ENCODE measurements at places on chromosomes 5 and 9.

- DNase-seq: no peak
Measured at GRCh38 chr9:121819428-121820231, 168.2 kb downstream of the DAB2IP start.

DNA sequence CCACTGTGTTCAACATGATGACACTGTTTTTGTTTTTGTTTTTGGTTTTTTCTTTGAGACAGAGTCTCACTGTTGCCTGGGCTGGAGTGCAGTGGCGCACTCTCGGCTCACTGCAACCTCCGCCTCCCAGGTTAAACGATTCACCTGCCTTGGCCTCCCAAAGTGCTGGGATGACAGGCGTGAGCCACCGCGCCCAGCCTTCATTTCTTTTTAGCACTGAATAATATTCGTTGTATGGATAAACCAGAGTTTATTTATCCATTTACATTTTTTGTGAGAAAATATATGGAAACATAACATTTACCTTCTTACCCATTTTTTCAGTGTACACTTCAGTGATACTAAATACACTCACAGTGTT is 4.2 kb downstream of the CARD19 start:
- no peak for DNase-seq

- DNase-seq: no peak
Measured at GRCh38 chr9:93457006-93457405, 3.6 kb upstream of the FAM120AOS start.

GRCh38 chr5:67289763-67290521 is 93.3 kb upstream of the CD180 start:
- DNase-seq: no peak

GRCh38 chr5:173751266-173751600 is 134.8 kb upstream of the BOD1 start:
- DNase-seq: no peak

DNA sequence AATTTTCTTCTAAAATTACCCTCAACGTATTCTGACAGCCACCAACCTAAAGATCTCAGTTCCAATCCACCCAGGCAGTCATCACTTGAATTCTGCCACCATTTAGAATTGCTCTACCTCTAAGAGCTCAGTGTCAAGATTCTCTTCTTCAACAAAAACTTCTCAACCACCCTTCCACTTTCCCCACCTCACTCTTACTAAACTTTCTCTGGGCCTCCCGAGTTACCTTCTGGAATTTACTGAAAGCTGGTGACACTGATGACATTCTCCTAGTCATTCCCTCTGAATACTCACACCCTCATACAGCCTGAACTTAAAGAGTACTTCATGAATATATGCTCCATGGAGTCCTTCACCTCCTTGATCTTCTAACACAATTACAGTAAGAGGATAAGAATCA is 209.5 kb downstream of the TSSK1B start:
- DNase-seq: no peak

DNA sequence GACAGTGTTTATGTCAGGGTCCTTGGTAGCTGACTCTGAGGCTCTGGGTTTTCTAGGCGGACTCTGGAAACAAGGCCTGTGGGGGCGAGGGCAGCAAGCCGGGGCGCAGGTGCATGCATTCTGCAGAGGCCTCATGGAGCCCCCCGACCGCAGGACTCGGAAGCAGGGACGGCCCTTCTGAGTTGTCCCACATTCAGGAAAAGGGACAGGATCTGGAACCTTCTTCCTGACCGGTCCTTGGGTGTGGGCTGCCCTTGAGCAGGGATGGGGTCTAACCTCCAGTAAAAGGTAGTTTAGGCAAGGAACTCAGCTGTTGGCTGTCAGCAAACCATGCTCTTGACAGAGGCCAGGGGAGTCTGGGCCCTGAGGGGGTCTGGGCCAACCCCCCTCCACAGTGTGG is 7.4 kb upstream of the COL5A1 start:
- DNase-seq: no peak

DNA sequence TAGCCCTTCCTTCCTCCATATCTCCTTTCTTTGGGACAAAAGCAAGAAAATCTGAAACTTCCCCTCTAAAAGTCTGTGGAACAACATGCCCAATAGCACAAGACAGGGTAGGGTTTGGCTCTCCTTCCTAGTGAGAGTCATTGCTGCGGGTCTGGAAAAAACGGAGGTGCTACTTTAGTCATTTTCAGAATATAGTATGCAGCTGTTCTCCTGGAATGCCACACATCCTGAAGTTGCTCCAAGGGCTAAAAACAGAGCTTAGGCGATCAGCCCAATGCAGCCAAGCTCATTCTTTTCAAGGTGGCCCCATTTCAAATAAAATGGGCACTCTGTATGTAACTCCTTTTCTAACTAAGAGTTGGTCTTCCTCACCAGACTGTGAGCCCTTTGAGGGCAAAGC is 39.5 kb upstream of the MYOT start:
- DNase-seq: no peak

- no peak for DNase-seq
Measured at GRCh38 chr5:23372177-23372576, 135.2 kb upstream of the PRDM9 start.

- DNase-seq: no peak
Measured at GRCh38 chr9:128245421-128246151, 30.2 kb downstream of the GOLGA2 start.

- no peak for DNase-seq
Measured at GRCh38 chr9:131999692-132000551, 79.7 kb downstream of the MED27 start.

- no peak for DNase-seq
Measured at GRCh38 chr5:128870373-128870772, 94.9 kb upstream of the SLC27A6 start.

DNA sequence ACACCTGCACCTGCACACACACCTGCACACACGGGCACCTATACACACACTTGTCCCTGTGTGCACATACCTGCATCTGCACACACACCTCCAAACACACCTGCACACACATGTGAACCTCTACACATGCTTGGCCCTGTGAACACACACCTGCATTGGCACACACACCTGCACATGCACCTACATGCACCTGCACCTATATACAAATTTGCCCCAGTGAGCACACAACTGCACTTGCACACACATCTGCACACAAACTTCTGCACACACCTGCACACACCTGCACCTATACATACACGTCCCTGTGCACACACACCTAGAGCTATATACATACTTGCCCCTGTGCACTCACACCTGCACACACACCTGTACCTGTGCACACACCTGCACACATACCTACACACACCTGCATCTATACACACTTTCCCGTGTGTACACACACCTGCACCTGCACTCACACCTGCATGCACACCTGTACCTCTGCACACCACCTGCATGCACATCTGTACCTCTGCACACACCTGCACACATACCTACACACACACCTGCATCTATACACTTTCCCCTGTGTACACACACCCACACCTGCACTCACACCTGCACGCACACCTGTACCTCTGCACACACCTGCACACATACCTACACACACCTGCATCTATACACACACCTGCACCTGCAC is 21.5 kb upstream of the LPCAT1 start:
- DNase-seq: no peak

DNA sequence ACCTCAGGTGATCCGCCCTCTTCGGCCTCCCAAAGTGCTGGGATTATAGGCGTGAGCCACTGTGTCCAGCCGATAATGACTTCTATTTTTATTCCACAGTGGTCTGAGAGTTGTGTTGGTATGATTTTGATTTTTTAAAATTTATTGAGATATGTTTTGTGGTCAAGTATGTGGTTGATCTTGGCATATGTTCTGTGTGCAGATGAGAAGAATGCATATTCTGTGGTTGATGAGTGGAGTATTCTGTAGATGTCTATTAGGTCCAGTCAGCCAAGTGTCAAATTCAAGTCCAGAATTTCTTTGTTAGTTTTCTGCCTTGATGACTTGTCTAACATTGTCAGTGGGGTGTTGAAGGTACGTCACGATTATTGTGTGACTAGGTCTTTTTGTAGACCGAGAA is 338.2 kb upstream of the TARS1 start:
- no peak for DNase-seq

DNA sequence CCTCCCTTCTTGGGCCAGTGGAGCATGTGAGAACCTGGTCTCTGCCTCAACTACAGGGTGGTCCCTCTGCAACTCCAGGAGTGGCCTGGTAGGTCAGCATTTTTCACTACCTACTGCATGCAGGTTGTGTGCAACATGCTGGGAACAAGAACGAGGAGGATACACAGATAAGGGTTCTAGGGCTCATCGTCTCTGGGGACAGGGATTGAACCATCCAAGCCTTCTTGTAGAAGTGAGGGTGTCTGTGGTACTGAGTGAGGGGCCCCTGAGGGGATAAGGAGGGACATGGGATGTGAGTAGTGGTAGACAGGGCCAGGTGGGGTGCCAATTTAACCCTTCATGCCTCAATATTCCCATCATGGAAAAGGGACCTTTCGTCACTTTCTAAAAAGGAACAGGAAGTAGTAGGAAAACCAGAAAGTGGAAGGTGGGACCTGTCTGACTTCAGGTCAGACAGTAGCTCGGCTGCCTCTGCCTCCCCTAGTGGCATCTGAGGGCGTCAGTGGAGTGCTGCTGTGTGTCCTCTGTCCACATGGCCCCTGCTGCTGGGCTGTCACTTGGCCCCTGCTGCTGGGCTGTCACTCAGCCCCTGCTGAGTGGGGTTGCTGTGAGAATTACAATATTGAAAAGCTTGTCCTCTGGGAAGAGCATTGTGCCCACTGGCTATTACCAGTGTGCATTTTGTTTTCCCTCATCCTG is 48.6 kb upstream of the RNU6ATAC start:
- DNase-seq: no peak

- no peak for DNase-seq
Measured at GRCh38 chr5:115487756-115488155, 56.8 kb downstream of the FEM1C start.

GRCh38 chr5:126499853-126500342 is 76.7 kb downstream of the GRAMD2B start:
- no peak for DNase-seq

GRCh38 chr5:59231221-59231931 is 648.5 kb downstream of the RAB3C start:
- no peak for DNase-seq

GRCh38 chr5:21711866-21712758 is 1141.0 kb downstream of the CDH12 start:
- no peak for DNase-seq

DNA sequence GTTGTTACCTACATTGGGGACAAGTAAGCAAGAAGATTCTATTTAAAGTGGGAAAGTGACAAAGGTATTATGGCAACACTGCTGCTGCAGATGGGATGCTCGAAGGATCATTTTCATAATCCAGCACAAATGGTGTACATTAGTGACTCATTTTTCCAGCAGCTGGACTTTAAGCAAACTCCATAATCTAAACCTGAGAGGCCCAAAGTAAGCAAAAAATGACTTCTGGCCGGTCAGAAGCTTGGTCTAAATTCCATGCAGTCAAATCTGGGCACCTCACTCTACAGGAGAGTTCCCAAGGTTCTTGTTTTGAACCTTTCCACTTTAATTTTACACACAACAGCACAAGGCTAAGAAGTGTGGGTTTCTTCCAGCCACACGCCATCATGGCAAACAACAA is 43.6 kb upstream of the TRAF1 start:
- DNase-seq: no peak

DNA sequence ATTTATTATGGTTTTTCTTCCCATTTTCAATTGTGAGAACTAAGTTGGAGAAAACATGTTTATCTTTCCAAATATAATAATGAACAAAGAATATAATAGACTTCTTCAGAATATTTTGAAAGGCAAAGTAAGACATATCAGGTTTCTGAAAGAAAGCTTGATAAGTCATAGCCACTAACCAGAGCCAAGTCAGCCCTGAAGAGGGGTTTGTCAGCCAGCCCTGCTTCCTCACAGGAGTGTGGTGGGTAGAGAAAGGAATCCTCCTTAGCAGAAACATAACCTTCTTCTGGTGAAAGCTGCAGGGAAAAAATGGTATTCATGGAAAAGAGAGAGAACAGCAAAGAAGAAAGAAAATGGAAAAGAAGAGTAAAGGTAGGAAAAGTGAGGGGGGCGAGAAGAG is 93.4 kb downstream of the MPDZ start:
- no peak for DNase-seq

- DNase-seq: no peak
Measured at GRCh38 chr9:20671635-20672034, 12.4 kb upstream of the FOCAD start.

GRCh38 chr9:131236761-131237160 is 39.5 kb downstream of the FAM78A start:
- DNase-seq: no peak

DNA sequence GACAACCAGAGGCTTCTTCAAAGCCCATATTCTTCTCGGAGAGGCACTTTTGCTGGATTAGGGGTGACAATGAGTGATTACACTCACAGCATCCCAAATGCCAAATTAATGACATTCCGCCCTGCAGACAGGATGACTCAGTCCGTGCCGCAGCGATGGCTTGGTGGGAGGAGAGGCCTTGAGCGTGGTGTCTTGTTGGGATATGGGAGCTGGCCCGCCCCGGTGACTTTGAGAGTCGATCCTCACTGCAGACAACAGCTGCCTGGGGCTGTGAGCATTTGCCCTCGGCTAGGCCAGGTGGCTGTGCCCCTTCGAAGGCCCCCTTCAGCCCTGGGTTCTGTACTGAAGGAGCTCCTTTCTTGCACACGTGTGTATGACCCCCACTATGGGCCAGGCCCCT is 29.8 kb downstream of the OLFM1 start:
- DNase-seq: no peak

DNA sequence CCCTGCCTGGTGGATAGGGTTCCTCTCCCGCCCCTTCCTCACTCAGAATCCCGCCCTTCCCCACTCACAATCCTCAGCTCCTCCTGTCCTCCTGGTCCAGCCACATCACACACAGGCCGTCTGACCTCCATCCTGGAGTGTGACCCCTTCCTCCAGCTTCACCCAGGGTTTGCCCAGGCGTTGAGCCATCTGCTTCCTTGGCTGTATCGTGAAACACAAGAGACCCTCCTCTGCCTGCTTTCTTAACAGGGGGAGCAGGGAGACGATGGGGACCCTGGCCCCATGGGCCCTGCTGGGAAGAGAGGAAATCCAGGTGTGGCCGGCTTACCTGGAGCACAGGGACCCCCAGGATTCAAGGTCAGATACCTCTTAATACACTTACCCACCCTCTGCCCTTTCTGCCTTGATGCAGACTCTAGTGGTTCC is 32.3 kb upstream of the ORM1 start:
- no peak for DNase-seq

DNA sequence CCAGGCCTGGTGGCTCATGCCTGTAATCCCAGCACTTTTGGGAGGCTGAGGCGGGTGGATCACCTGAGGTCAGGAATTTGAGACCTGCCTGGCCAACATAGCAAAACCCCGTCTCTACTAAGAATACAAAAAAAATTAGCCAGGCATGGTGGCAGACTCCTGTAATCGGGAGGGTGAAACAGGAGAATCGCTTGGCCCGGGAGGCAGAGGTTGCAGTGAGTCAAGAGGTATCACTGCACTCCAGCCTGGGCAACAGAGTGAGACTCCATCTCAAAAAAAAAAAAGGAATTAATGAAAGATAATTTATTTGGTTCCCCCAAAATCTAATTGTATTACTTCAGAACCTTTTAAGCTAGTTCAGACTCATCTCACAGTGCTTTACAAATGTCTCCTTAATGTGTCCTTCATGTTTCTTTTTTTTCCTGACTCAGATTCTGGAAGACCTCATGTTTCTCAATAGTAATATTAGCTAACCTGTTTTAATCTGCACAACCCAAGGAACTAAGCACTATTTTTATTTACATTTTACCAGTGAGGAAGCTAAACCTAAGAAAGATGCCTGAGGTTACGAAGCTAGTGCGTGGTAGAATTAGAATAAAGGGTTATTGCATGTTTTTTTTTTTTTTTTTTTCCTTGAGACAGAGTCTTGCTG is 15.1 kb downstream of the FAF2 start:
- DNase-seq: no peak

- DNase-seq: no peak
Measured at GRCh38 chr9:89440548-89440947, 57.4 kb downstream of the SEMA4D start.

Measured in activated effector memory CD4-positive, alpha-beta T cell treated with Interleukin-2 at 50 U/mL for 16 hours (primary cell).